Hippocampal formation (tissue), 2 donors: ENCODE measurements at places on chromosomes 7 and 10.

GRCh38 chr7:37112876-37113275 lies 335.8 kb downstream of the ELMO1 start:
- DNase-seq = no peak

DNA sequence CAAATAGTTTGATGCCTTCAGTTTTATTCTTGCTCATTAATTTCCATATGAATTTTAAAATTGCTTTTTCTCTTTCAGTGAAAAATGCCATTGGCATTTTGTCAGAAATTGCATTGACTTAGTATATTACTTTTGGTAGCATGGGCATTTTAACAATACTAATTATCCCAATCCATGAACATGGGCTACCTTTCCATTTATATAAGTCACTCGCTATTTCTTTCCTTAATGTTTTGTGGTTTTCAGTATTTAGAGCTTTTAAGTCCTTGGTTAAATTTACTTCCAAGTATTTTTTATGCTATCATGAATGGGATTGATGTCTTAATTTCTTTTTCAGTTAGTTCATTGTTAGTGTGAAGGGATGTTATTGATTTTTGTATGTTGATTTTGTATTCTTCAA lies 297.4 kb downstream of the ATRNL1 start:
- no peak for DNase-seq

DNA sequence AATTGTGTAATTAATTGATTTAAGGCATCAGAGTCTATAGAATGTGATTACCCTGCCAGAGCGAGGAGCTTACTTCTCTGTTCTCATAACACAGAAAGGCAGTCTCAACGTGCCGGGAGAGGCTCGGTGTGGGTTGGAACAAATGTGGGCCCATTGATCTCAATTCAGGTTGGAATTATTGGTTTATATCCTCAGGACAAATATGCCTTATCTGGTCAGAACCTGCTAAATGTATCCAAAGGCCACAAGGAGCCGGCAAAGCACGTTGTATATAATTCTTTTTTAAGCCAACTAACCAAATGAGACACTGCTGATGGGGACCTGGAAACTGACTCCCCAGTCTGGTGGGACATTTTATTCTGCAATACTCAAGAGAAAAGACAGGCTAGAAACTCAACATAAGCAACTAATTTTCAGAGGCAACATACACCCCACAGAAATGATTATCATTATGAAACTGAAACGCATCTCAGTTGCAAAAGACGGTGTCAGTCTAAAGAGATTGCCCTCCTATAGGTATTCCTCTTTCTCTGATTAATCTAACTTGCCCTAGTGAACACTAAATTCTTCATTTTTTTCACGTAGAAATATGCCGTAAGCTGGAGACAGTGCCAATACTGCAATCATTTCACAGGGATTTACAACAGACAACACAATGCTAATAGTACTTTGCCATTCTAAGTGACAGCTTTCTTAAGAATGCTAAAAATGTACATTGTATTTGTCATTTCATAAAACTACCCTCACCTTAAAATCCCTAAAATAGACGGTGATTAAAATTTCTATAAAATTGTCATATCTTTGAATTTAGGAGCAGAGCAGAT lies 9.4 kb downstream of the EBF3 start:
- no peak for DNase-seq

DNA sequence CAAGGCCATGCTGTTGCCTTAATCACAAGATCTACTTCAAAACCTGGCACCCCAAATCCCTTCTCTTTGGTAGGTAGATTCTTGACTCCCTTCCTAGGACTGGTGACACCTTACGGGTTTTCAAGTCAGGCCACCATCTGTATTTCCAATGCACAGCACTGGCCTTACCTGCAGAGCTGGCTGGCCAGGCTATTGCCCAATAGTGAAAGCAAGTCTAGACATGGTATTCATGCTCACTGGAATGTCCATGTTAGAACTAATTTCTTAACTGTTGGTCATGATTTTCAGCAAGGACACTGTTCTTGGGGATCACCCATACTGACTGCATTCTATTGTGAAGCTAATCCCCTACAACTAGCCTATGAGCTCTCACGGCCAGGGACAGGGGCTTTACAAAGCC lies 313.1 kb upstream of the RNF32 start:
- no peak for DNase-seq

DNA sequence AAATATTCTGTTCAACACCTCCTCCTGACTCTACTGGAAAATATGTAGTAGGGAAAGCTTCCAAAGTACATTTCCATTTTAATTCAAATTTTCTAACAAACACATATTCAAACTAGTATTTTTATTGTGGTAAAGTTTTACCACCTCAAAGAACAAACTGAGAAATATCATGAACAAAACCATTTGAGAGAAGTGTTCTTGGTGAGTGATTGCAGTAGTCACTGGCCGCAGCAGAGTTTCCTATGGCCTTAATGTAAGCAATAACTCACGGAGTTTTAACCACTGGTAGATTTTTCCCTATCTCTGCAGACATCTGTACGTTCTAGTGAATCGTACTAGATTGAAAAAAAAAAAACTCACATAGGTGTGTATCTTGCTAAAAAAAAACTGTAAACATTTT lies 487.0 kb upstream of the FZD8 start:
- no peak for DNase-seq

GRCh38 chr10:14748441-14748840 lies 26.3 kb downstream of the FAM107B start:
- DNase-seq = no peak

GRCh38 chr10:77030974-77031373 lies 606.6 kb downstream of the KCNMA1 start:
- DNase-seq = no peak

- no peak for DNase-seq
Observed at GRCh38 chr10:76301211-76301610, 869.8 kb downstream of the LRMDA start.

DNA sequence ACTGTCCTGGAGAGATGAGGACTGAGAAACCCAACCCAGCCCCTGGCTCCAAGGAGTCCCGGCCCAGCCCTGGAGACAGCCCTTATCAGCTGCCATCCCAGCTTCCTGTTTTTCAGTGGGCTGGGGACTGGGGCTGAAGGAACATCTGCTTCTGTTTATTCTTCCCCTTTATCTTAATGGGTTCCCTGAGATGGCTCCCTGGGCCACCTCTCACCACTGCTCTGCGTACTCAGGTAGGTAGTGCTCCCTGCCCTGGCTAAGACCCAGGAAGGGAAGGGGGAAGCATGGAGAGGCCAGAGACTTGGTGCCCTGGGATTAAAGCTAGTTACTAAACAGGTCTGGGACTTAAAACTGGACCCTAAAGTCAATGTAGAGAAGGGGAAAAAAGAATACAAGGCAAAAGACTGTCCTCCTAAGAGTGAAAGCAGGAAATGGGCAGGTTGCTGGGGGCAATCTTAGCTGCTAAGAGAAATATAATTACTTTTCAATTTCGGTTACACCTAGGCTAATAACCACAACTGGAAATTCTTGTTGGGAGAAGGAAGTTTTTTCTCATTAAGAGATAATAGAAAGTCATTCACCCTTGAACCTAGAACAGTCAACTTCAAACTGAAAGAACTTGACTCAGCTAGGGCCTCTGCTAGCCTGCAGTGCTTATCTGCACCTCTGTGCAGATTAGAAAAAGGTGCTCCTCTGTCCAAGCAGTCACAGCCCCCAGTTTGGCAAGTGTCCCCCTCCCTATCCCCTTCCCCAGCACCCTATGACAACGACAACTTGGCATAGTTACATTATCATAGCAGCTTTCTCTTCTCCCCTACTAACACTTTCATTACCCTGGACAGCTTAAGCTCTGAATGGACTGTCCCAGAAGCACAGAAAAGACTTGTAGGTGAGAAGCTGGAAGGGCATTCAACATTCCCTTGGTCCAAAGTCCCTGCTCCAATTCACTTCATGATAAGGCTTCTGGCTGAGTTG lies 65.6 kb upstream of the KDM7A start:
- DNase-seq = no peak

DNA sequence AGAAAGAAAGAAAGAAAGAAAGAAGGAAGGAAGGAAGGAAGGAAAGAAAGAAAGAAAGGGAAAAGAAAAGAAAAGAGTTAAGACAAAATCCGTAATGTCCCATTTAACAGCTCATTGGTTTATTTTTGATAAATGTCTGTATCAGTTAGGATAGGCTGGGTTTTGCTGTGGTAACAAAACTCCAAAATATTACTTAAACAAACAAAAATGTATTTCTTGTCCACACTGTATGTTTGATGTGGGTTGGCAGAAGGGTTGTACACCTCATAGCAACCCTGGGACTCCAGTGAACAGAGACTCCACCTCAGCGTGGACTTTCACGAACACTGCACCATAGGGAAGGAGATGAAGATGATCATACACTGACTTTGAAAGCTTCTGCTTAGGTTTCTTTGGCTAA lies 59.6 kb downstream of the PPP1R3C start:
- DNase-seq = no peak

DNA sequence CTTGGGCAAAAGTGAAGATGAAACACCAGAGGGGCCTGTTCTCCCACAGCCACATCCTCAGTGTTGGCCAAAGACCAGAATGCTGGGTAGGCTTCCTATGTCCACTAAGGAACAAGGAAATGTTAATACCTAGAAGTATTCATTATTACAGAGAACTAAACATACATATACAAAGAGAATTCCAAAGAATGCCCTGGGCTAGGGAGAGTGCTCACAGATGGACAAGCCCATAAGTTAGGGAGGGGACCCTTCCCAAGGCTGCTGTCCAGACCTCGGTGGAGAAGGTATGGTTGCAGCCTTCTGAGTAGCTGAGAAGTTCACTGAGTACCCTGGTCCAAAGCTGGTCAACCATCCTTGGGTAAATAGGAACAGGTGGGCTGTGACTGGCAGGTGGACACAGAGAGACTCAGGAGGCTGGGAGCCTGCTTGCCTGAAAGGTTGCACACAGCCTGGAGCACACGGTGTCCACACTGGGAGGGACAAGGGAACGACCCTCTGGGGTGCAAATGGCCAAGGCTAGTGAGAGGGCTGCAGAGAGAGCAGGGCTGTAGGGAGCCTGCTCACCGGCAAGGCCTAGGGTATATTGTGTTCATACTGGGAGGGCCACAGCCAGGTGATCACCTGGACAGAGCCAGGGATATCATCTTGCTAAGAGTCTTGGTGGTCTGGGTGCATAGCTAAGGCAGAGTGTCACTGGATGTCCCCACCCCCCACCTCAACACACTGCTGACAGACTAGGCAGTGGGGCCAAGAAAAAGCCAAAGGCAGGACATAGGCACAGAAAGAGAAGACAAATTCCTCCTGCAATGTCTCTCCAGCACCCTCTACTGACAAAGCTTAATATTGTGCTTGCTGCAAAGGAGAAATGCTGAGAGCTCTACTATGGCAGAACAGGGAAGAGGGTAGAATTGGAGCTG lies 40.3 kb downstream of the CPVL start:
- peak; percentile 6 for DNase-seq

DNA sequence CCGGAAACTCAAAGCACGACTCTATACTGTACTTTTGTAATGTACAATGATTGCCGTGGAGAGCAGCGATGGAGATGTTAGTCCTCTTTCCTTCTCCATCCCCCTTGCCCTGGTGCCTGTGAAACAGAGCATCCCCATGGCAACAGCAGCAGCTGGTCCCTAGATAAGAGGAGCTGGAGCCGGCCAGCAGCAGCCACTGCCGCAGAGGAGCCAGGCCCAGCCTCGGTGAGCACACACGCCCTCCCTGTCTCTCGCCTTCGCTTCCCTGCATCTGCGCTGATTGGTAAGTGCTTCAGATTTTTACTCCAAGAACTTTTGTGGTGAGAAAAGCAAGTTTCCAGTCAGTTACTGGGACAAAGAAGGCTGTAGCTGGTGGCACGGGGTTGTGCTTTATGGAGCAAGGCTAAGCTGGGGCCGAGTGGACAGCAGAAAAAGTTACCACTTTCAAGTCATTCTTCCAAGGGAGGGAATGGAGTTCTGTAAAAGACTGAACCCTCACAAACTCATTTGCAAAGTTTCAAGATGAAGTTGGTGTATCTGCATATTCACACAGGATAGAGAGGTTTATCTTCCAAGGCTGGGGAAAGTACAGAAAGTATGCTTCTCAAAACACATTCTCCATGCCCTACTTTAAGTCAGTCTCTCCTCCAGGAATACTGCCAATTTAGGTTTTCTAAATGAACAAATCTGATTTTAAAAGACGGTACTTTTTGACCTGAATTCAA lies at the start of gene PPP1R17:
PPP1R17 (plus strand) TSS at position 192 of the 725 bp plus-strand sequence. CDS start 5,227 bp downstream, outside the sequence.
- DNase-seq = no peak

GRCh38 chr7:139752604-139753003 lies 25.2 kb downstream of the HIPK2 start:
- DNase-seq = no peak

DNA sequence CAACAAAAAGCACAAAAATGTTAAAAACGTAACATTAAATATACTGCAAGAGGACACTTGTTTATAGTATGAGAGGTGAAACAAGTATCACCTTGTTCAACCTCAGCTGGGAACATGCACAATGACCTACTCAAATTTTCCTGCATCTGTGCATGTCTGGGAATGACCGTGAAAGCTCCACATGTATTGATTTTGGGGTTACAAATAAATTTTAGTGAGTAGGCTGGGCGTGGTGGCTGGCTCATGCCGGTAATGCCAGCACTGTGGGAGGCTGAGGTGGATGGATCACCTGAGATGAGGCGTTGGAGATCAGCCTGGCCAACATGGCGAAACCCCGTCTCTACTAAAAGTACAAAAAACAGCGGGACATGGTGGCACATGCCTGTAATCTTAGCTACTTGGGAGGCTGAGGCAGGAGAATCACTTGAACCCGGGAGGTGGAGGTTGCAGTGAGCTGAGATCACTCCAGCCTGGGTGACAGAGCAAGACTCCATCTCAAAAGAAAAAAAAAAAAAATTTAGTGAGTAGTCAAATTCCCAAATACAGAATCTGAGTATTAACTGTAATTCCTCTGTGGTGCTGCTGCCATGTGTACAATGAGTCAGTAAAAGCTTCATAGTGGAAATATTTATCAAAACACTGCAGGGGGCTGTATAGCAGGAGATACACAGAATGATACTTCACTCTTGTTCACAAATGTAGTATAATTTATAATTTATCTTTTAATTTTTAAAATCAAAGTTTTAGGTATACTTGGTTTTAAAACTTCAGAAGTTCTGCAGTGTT lies 41.1 kb downstream of the SUGCT start:
- DNase-seq = no peak

DNA sequence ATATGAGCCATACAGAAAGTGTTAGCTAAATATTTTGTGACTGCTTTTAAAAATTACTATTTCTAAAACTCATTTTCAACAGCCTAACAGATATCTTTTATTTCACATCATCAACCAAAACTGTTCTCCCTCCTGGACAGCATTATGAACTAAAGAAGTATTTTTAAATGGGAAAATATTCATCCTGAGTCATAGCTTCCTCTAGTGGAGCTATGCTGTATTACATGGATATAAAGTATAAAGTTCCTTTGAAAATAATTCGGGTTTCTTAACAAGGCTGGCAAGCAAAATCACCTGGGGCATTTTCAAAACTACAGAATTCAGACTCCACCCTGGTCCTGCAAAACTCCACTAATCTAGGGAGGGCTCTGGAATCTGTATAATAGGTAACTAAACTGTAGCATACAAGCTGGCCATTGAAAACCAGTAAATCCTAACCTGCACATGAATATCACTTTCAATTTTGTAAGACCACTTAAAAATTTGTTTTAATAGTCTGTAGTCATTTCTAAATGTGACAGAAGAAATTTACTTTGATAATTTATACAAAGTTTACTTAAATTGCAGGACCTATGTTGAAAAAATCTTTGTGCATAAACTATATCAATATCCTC lies 53.5 kb downstream of the SCIN start:
- peak; percentile 25 for DNase-seq
